NAMALWA (cell line): ENCODE measurements at places on chromosomes 7 and 10.

GRCh38 chr10:59625721-59626522 lies 83.7 kb downstream of the SLC16A9 start:
- peak; percentile 90 for DNase-seq

- DNase-seq, result no peak
Observed at GRCh38 chr10:77405771-77406241, 231.8 kb downstream of the KCNMA1 start.

GRCh38 chr10:8060704-8061121 lies 6.2 kb downstream of the GATA3 start:
- DNase-seq, result no peak

GRCh38 chr10:24000271-24000813 lies 208.6 kb upstream of the KIAA1217 start:
- DNase-seq, result no peak

DNA sequence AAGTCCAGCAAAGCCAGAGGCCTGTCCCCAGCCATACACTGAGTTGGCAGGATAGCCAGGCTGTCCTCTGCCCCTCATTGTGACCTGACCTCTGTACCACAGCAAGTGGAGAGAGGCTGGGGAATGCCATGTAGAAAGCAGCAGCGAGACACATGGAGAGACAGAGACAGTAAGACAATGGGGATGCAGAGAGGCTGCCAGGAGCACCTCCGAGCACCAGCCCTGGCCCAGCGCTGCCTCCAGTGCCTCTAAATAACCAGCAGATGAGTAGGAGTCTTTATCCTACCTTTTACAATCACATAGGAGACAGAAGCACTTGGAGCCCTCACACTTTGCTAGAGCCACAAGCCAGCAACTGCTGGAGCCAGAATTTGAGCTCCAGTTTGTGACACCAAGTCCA lies 8.1 kb downstream of the GDF2 start:
- no peak for DNase-seq

- no peak for DNase-seq
Observed at GRCh38 chr7:106356-106755, 86.0 kb upstream of the FAM20C start.

GRCh38 chr7:55512635-55513191 lies 59.6 kb downstream of the VOPP1 start:
- no peak for DNase-seq

DNA sequence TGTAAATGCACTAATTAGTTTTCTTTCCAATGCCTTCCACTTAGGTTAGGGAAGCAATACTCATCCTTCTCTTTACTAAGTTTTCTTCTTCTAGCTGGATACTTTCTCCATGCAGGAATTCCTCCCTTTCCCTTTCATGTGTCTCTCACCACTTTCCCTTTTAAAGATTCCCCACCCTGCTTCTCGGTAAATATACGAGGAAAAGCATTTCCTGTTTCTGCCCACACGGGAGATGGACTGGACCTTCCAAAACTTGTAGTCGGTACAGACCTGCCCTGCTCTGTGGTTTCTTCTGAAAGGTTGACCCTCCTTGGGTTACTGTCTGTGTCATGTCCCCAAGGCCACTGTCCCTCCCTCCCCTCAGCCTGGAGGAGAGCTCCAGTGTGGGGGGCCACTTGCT lies 58.9 kb upstream of the LYZL2 start:
- no peak for DNase-seq

DNA sequence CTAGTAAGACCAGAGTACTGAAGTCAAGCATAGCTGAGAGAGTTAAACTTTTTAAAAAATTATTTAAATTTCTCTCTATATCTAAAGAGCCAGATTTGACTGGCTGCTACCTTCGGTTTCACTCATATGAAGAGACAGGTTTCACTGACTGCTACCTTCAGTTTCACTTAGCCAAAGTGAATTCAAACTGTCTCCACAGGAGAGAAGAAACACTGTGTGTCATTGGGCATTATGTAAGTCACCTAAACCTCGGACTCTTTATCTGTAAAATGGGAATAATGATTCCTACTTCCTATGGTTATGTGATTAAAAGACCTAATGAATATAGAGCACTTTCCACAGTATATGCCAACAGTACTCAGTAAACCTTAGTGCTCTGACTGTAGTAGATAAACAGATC lies 41.6 kb upstream of the MET start:
- peak; percentile 15 for DNase-seq

DNA sequence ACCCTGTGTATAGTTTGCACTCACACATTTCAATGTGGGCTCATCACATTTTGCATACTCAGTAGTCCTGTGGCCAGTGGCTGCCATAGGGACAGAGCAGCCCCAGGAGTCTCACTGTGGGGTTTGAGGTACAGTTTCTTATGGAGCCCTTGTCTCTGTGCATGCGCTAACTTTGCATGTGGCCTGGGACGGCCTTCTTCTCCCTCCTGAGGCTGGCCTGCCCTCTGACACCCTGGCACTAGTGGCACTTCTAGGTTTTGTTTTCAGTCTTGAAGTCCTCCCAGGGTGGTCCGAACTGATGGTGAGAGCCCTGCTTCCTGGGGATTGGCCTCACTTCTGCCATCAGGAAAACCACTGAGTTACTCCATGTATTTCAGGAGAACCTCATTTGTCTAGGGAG lies 21.2 kb downstream of the NACAD start:
- no peak for DNase-seq

GRCh38 chr7:68562323-68562899 lies 1035.9 kb upstream of the AUTS2 start:
- DNase-seq, result no peak

- no peak for DNase-seq
Observed at GRCh38 chr10:60797200-60797599, 18.9 kb downstream of the CDK1 start.

GRCh38 chr7:55172881-55173609 lies 154.2 kb downstream of the EGFR start:
- no peak for DNase-seq

- peak; percentile 44 for DNase-seq
Observed at GRCh38 chr7:22350466-22351328, 6.3 kb downstream of the RAPGEF5 start.

DNA sequence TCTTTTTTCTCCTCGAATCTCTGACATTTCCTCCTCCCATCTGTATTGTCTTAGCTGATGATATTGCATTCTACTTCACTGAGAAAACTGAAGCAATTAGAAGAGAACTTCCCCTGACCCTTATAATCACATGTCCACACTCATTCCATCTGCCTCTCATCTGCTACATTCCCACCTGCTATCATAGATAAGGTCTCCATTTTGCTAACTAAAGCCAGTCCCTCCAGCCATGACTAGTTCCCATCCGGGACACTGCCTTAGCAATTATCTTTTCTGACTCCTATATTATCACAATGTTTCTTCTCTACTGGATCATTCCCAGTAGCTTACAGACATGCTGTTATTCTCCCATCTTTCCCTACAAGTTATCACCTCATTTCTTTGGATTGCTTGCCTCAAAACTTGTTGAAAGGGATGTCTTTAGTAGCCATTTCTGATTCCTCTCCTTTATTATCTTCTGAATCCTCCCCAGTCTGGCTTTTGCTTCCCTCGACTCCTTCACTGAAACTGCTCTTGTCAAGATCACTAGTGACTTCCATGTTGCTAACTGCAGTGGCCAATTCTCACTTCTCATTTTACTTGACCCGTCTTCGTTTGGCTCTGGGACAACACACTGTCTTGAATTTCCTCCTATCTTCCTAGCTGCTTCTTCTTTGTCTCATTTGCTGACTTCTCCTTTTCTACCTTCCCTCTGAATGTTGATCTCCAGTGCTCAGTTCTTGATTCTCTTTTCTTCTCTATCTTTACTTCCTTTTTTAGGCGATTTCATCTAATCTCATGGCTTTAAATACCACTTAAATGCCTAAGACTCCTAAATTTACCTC lies 35.9 kb downstream of the FZD1 start:
- DNase-seq, result no peak

DNA sequence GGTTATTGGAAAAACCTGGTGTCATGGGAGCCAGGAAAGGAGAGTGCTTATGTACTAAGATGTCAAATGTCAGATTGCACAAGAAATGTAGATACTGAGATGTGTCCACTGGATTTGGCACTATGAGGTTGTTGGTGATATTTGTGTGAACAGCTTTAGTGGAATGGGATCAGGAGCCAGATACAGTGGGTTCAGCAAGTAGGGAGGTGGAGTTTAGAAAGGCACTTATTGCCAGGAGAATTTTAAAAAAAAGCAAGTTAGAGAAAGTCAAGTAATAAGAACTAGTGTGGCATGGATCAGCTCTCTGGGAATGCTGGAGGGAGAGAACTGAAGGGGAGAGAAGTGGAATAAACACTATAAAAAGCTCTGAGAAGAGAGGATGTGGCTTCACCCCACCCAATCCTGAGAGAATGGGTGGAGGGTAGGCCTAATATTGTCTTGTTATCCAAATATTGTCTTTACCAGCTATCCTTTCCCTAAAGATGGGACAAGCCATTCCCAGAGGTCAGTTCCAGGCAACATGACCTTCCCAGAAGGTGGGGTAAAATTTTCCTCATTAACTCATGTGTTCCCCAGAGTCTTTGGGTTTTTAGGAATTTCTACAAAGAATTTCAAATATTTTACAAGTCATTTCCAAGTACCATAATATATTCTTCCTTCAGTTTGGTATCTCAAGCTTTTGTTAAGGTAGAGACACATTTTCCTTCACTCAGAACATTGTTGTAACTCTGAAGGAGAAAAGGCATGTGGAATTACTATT lies 42.3 kb downstream of the ENTPD1 start:
- DNase-seq, result no peak

DNA sequence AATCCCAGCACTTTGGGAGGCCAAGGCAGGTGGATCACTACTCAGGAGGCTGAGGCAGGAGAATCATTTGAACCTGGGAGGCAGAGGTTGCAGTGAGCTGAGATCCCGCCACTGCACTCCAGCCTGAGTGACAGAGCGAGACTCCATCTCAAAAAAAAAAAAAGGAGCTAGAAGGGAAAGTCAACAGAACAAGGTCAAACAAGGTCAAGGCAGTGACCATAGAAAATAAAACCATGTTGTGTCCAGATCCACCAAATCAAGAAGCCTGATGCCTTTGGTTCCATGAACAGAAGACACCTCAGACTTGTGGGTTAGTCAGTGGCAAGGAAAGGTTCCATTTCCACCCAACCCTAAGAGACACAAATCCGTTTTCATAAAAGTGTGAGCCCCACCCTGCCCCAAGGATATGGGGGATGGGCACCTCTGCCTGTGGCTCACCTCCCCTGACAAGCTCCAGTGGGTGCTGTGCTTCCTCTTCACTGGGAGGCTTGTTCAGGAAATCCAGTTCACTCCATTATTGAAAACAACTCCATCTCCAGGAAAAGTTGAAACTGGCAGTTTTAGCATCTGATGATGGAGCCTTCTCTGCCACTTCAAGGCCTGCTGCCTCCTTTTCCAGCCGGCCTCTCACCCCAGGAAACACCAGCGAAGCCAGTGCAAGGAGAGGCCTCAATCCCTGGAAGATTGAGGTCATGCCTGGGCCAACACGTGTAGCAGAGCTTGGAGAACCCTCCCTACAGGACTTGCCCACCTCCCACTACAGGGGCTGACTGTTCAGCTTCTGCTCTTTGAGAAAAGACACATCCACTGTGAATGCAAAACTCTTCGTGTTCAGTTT lies 152.9 kb downstream of the NRF1 start:
- DNase-seq, result no peak

DNA sequence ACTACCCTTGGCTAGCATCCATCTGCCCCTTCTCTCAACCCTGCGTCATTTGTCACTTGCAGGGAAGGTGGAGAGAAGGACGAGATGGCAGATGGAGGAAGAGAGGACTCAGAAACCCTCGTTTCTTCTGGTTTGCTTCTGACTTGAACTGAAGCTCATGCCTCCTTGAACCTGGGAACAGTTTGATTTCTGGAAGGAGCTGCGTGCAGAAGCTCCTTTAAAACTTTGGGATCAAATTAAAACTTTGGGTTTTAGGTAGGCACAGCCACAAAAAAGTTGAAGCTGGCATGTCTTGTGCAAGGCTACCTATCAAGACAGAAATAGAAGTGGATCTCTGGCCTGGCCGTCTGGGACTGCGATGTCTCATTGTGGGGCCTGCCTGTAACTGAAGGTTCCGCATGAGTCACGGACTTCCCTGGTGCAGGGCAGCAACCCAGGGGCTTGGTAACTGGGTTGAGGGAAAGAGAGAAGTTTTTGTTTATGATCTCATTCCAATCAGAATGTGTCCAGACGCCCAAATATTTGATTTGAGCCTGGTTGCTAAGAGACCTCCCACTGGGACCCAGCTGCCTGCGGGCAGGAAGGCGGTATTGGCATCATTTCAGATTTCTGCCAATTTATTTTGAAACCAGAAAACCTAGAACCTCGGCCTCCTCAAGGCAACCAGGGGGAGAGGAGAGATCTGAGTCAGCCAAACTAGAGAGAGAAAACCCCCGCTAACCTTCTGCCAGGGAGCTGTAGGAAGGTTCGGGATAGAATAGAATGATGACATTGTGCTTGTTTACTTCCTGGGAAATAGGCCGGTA lies 15.8 kb upstream of the CAMK1D start:
- DNase-seq, result peak; percentile 38

DNA sequence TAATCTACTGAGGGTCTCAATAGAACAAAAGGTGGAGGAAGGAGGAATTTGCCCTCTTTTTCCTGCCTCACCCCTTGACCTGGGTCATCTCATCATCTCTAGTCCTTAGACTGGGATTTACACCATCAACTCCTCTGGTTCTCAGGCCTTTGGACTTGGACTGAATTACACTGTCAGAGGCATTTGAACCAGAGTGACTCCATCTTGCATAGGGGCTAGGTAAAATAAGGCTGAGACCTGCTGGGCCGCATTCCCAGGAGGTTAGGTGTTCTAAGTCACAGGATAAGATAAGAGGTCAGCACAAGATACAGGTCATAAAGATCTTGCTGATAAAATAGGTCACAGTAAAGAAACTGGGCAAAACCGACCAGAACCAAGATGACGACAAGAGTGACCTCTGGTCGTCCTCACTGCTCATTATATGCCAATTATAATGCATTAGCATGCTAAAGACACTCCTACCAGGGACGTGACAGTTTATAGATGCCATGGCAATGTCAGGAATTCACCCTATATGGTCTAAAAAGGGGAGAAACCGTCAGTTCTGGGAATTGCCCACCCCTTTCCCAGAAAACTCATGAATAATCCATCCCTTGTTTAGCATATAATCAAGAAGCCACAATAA lies 84.0 kb downstream of the C1GALT1 start:
- no peak for DNase-seq

GRCh38 chr7:148222721-148223120 lies 367.8 kb upstream of the C7orf33 start:
- DNase-seq, result no peak

DNA sequence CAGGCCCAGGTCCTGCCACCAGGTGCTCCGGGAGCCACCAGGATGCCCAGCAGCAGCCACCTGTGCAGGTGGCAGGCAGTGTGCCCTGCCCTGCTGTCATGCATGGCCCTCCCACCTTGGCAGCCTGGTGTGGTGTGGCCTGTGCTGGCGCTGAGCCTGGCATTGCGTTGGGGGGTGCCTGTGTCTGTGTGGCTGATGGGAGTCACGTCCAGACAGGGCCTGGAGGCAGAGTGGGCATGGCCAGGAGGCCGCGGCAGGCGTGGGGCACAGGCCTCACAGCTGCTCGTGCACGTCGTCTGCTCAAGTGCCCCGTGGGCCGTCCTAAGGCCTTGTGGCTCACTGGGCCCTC lies 8.7 kb downstream of the TTYH3 start:
- no peak for DNase-seq
